M059J (cell line): ENCODE measurements at places on chromosomes 1 and 21.
A peak's percentile ranks its signal among the peaks of the same experiment; 100 is the strongest.

DNA sequence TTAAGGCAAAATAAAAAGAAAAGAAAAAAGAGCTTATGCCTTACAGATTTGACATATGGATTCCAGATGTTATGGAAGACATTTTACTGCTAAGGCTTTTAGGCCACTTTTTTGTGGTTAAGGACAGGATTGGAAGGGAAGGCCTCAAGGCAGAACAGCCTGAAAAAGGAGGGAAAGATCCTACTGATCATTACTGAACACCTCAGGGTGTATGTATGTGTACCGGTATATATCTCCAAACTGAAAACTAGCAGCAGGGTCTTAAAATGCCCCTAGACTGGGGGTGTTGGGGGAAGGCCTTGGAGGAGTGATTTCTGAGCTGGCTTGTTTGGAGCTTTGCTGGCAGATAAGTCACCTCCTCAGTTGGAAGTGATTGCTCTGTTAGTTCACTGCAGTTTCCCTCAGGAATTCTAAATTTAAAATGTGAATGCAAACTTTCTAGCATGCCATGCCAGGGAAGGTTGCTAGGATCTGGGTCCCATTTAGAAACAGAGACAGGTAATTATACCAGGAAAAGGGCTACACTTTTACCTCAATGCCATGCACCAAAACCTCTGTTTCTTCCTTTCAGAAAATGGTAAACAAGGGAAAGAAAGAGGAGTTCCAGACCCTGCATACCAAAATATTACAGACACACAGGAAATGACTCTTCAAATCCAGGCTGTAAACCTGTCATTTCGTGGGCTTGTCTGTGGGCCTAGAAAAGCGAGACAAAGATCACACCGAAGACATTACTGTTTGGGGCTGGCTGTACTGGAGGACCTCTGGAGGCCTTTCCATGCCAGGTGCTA lies 15.0 kb downstream of the C1orf52 start:
- peak; percentile 69 for DNase-seq

GRCh38 chr1:97570691-97571090 lies 350.1 kb downstream of the DPYD start:
- DNase-seq: no peak

- DNase-seq: no peak
Observed at GRCh38 chr1:161218301-161219077, 3.4 kb downstream of the FCER1G start.

GRCh38 chr1:245538671-245539070 lies 383.9 kb downstream of the KIF26B start:
- DNase-seq: peak; percentile 5

DNA sequence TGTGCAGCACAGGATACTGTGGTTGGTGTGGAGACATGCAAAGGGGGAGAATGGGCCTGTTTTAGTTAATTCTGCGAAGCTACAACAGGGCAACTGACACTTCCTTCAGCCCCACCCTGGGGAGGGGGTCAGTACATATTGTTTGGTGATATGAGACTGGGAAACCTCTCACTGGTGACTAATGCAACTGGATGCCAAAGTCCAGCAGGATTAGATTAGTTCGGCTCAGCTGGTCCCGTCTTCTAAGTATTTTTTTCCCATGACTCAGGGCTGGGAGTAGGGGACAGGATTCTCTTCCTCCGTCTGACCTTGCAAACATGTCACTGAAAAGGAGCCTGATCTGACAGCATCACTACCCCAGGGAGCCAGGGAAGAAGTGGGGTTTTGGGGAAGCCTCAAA lies 43.0 kb downstream of the PLXNA2 start:
- DNase-seq: peak; percentile 99

GRCh38 chr1:16198444-16199156 lies 13.9 kb downstream of the ARHGEF19 start:
- DNase-seq: no peak

DNA sequence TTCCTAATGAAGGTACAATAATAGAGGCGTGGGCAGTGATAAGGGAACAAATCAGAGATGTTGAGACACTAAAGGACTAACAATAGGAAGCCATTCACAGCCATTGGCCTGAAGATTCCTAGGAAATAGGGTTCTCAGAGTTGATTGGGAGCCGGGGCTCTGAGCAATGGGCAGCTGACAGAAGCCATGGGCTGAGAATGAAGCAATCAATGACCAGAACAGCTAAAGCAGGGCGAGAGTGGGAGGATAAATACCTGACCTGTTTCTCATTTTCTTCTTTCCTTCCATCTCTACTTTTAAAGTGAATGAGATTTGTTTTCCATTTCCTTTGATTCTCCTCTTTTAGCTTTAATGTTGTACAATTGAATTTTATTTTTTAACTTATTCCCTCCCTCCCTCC lies 774.7 kb upstream of the ADGRL4 start:
- no peak for DNase-seq

DNA sequence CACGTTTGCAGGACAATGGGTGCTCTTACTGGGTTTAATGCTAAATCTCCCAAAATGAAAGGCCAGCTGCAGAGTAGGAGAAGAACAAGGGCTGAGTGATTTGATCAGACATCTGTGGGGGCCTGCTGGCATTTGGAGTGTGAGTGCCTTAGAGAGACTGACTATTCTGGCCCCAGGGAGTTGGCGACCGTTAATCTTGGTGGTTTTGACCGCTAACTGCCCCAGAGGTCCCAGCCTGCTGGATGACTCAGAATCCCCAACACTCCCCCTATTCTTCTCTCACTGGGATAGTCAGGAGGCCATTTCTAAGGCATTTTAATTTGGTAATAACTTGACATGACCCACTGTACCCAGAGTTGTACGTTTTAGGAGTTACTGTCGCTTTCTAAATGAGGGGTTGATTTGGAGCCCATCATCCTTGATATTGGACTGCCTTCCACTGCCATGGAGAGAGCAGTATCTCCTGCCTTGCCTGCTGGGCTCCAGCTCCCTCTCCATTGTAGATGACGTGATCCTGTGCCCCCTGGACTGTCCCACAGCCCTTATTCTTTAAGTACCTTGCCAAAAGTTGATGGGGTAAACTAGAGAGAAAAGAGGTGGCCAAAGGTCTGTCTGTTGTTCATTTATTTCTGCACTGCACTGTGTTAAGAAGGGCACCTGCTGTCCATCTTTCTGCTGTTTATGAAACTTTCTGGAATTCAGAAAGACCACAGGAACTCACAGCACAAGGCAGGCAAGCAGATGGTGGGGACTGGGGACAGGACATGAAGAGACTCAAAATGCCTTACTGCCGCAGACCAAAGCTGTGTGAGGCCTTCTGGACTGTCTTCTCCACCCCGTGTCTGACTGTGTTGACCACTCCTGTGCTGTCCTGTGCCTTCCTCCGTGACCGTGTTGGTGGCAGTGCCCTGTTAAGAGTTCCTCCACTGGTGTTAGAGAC lies 98.2 kb upstream of the ARTN start:
- DNase-seq: peak; percentile 99

DNA sequence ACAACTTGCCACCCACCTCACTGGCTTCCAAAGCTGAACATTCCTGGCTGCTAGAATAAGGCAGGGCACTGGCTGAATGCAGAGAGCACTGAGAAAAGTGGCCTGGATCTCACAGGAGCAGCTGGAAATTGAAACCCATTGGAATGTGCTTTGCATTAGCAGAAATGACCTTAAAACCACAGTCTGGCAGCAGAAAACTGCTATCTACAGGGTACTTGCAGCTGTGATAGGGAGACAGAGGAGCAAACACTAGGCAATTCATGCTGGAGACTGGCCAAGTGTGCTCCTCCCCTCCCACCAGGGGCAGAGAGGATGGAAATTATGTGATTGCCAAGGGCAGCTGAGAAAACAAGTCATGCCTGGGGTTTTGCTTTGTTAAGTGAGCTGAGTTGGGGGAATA lies 47.2 kb downstream of the HSD3B1 start:
- DNase-seq: peak; percentile 52

GRCh38 chr1:31549809-31550620 lies 26.3 kb upstream of the TINAGL1 start:
- DNase-seq: peak; percentile 62

DNA sequence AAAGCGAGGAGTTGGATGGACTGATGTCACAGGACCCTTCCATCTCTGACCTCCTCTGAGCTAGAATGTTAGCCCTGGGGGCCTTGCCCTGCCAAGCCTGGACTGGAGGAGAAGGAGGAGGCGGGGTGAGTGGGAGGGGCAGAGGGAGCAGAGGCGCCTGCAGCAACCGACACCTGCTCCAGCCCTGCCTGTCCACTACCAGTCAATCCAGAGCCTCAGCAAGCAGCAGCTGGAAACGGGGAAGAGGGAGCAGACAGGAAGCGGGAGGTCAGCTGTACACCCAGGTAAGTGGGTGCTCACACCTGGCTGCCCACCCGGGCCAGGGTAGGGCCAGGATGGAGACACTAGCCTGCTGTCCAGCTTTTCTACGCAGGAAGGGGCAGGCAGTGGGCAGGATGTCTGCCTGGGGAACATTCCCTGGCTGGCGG lies at the start of gene IGFN1:
TSS of gene IGFN1 (plus strand) at position 201 of the 428 bp plus-strand sequence. CDS start 2,470 bp downstream, outside the sequence.
- peak; percentile 18 for DNase-seq

- no peak for DNase-seq
Observed at GRCh38 chr1:241808265-241808664, 39.7 kb upstream of the EXO1 start.

DNA sequence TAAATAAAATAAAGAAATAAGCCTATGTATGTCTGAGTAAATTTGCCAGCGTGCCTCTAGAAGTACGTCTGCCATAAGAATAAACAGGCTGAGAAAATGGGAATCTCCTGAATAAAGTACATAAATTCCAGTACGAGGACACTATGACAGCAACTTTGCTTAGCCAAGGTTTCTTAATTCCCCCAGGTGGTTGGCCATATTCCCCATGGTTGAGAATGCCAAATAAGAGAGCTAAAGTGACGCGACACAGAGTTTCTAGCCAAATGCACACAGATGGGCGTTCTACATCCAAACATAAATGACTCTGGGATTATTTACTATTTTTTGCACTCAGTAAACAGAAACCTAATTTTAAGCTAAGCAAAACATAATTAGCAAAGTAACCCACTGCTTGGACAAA lies 19.5 kb downstream of the KCNH1 start:
- DNase-seq: no peak

DNA sequence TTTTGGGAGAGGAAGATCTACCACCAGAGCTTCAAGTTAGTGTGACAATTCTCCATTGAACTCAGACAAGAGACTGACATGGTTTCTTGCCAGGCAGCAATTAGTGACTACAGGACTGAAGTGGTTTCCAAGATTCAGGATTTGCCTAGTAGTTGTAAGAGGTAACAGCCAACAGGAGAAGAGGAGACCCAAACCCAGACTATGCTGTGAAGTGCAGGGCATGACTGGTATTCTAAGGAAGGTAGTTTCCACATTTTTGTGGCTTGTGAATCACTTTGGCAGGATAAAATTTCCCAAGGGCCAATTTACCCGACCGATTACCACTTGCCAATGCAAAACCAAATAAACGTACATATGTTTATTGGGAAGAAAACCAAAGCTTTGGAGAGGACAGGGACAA lies 14.7 kb upstream of the RAP1A start:
- DNase-seq: peak; percentile 95

GRCh38 chr1:68051475-68051874 lies 1.0 kb upstream of the DIRAS3 start:
- peak; percentile 65 for DNase-seq

- DNase-seq: peak; percentile 30
Observed at GRCh38 chr1:160460683-160461287, 60.4 kb downstream of the VANGL2 start.

DNA sequence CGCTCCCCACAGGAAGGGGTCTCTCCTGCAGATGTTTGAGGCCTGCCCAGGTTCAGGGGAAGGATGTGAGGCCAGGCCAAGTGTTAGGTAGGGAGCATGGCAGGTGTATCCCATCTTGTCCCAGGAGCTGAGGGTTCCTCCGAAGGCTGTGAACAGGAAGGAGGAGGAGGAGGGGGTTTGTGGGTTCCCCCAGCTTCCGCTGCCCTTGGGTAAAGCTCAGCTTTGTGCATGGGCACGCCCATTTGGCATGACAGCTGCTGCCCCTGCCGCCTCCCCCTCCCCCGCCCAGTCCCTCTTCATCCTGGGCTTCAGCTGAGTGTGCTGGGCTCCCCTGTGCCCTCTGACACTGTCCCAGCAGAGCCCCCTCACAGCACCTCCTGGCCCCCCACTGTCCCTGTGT lies 25.5 kb downstream of the TNFRSF8 start:
- no peak for DNase-seq

DNA sequence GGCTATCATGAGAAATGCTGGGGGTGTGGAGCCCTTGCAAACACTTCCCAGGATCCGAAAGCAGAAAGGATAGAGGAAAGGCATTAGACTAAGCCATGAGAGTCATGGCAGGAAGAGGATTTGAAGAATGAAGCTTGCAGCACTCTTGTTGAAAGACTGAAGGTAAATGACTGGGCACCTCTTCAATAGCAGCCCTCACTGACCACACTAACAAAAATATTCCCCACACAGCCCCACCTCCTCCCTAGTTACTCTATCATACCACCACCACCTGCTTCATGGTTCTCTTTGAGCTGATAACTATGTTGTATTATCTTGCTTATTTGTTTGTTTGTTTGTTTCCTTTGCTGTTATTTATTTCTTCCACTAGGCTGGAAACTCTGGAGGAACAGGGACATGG lies 13.2 kb upstream of the ATP1A1 start:
- peak; percentile 53 for DNase-seq

DNA sequence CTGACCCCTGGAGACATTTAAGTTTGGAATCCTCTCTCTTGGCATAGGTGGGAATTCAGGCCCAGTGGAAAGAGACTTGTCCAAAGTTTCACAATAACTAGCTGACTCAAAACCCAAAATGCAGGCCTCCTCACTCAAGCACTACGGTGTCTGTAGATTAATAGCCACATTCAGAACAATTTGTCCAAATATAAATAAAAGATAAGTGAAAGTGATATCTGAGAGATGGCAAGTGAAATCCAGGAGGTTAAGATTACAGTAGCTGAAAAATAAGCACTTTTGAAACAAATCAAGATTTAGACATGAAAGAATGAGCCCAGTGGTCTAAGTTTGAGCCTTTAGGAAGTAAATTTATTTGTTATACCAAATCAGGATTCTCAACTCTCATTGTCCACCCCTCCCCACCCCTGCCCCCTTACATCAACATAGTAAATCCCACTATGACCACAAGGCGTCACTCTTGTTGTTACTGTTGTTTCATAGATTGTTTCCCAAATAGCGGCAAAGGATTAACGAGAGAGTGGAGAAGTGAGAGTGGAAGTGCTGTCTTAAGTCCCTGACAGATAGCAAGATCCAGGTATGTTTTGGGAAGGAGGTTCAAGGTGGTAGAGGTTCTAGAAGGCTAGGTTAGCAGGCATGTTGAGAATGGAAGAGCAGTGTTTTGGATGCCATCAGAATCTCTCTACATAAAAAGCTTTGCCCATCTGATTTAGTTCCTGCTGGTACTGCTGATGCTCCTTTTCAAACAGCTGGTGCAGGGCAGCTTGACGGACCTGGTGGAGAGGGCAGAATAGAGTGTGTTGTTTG lies 7.1 kb upstream of the TPM3 start:
- peak; percentile 71 for DNase-seq

GRCh38 chr1:232970508-232970907 lies 20.1 kb downstream of the NTPCR start:
- no peak for DNase-seq
